Cortex of kidney (tissue), 1 donor: ENCODE measurements at places on chromosomes 12 and 14.

DNA sequence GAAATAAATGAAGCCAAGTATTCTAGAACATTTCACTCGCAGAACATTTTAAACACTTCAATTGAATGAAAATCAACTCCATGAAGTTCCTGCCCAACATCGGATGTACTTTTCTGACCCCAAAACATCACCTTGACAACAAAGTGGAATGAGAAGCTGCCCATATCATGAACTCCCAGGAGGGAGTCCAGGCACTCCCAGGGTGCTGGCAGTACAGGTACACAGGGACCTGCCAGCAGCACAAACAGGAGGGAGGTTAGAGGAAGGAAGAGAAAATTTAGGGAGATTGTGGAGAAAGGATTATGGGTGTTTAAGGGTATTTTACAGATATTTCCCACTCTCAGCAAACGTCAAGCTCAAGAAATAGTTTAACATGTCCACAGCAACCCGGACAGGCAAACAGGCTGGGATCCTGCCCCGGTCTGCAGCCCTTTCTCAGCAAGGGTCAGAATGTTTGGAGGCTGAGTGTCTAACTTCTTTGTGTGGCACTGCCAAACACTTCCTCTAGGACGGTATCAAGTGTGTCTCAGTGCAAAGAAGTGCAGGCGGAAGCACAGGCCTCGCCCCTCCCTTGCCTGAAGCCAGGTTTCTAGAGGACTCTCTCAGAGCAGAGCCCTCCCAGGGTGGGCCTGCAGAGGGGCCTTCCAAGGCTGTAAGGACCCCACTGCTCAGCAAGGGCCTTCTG is 72.2 kb downstream of the SETD3 start:
- no peak for DNase-seq

DNA sequence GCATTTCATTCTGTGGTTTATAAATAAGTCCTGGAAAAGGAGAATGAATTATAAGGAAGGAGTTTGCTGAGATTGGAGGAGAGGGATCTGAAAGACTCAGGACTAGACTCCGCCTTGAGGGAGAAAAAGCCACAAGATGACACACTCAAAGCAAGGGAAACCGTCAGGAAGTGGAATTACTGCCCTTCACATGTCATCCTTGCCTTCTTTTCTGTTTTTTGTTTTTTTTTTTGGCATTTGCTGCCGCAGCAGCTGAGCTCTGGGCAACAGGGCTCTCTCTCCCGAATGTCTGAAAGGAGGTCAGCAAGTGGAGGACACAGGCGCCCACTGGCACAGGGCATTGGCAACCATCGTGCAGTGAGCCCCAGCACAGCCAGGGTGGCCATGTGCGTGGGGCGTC is 344.9 kb downstream of the DPF3 start:
- no peak for DNase-seq

DNA sequence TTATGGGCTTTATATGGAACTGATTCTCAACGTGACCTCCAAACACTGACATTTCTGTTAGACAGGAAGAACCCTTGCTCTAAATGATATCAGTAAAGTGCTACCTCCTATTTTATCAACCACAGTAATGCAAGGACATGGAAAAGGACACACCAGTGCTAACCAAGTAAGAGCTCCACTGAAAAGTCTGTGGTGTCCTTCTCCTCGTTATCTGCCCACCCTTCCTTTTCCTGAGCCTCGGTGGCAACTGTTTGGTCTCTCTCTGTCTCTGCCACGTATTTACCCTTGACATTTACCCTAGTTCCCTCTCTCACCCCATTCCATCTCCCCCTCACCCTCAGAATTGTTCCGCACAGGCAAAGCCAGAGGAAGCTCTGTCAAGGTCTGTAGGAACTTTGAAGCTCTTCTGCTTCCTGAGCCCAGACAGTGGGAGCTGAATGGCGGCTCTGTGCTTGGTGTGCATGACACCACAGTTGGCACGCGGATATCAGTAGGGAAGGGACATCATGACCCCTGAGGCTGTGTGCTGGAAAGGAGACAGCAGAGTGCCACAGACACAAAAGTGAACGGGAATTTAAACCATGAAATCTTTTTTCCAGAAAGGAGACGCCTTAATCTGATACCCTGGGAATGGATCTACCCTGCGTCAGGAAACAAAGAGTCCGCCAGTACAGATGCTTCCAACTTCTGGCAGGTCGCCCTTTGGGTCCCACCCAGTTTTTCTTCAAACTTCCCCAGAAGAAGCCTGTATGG is 50.8 kb downstream of the NTN4 start:
- no peak for DNase-seq

- DNase-seq = no peak
These were observed 172.8 kb upstream of the NUDT4 start for GRCh38 chr12:93204896-93205295.

GRCh38 chr14:39469094-39469710 is 37.0 kb upstream of the FBXO33 start:
- no peak for DNase-seq

- DNase-seq = no peak
These were observed 545 bp downstream of the SMARCC2 start for GRCh38 chr12:56188778-56189098.

DNA sequence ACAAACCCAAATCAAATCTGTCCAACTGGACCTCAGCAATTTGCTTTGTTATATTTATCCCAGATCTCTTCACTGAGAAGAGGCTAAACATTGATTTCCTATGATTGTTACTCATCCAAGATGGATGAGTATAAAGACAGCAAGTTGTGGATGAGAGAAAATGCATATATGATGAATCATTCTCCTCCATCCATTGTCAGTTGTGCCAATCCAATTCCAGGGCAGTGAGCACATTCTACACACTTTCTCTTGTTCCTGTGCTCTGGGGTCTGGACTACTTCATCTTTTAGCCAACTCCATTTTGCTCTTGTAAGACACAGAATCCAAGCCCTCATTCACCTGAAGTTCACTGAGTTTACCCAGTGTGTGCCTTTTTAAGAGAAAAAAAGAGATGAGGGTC is 105.7 kb downstream of the GCH1 start:
- DNase-seq = no peak

DNA sequence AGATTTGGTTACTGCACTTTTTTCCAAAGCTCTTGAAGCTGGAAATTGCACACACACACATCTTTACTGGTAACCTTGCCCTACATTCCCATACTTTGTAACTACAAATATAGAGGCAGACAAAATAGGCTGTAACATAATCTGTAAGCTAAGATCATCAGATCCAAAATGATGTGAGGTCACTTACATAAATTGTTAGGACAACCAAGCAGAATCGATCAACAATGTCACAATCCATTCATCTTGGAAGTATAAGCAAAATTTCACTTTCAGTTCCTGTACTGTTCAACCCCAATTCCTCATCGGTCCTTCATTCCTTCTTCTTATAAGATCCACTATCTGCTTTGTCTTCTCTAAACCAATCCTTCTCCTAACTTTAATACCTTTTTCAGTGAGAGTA is 72.6 kb downstream of the EPS8 start:
- no peak for DNase-seq

DNA sequence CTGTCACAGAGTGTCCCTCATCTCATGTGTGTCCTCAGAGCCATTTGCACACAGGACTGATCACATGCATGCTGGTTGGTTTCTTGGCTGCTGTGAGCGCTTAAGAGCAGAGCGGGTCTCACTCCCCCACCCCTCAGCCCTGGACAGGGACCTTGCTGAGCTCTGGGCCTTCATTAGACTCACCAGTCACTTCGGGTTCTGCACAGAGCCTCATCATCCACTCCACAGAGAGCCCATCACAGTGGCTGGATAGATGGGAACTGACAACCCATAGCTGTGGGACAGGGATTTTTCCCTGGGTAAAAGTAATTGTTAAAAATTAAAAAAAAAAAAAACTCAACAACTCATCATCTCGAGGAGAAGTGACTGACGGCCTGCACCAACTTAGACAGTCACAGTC is 8.2 kb downstream of the GLRX5 start:
- no peak for DNase-seq

DNA sequence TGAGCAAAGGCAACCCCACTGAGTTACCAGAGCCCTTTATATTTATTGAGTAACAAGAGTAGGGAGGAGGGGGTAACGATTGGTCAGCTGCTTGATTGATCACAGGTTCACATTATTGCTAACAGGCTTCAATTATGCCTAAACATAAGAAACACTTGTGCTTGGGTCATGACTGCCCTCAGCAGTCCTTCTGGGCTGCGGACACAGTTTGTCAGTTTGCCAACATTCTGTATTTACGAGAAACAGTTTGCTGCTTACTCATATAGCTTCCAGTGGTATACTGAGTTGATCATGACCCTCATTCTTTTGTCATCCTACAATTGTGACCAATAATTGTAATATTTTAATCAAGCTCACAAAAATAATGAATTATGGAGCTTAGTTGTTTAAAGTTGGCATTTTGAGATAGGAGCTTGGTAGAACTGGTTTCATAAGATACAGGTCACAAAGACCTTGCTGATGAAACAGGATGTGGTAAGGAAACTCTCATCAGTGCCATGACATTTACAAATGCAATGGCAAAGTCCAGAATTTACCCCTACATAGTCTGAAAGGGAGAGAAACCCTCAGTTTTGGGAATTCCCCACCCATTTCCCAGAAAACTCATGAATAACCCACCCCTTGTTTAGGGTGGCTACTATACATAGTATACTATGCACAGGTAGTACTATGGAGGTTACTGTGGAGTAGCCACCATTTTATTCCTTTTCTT is 1421.0 kb upstream of the FLRT2 start:
- DNase-seq = no peak

DNA sequence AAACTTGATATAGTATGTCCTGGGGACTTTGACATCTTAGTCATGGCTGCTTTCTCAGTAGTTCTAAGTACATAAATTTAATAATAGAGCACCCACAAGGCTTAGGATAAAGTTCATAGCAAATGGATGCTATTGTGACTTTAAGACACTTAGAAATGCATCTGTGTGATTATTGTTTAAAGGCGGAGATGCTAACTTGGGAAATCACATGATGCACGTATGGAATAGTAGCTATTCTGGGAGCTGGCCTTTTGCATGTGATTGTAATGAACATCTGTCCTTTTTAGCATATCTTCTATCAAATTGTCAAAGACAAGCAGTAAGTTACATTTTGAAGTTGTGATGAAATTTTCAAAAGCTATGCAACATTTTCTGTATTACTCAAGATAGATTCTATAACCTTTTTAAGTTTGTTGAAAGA is 46.7 kb upstream of the ATP2A2 start:
- no peak for DNase-seq

GRCh38 chr12:94640134-94640928 is 10.0 kb downstream of the TMCC3 start:
- no peak for DNase-seq

GRCh38 chr14:94827711-94828447 is 58.0 kb upstream of the GSC start:
- DNase-seq = no peak

DNA sequence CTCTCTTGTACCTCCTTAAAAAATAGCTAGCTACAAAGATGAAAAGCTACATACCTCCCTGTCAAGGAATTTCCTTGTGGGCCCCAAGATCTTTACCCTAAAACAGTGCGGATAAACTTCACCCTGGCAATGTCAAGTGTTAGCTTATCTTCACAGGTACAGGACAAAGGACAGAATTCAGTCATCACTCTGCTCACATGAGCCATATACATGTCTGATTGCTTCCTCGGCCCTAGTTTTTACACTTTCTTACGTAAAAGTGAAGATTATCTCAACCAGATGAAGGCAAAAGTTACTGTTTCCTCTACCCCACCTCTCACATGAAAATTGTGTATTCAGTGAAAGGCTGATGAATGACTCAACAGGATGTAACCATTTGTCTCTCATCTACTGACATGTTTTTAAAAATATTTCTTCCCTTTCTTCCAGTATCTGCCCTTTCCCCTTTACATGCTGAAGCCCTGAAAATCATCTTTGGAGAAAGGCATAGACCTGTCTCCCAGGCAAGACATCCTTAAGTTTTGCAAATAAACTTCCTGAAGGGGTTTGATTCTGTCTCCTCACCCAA is 890.1 kb downstream of the GALC start:
- DNase-seq = no peak

DNA sequence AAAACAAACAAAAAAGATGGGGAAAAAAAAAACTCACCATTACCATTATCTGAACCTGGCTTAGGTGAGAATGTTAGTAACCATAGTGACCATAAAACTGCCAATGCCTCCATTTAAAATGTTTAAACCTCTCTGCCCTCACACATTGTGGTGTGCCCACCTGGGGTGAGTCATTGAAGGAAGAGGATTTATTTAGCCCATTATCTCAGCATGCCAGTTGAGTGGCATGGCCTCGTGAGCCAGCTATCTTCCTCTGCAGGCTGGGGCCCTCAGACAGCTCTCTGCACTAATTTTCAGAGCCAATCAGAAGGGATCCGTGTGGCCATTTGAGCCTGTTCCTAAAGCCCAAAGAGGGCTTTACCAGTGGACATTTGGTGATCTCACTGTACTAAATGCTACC is 81.8 kb upstream of the CCDC198 start:
- no peak for DNase-seq

DNA sequence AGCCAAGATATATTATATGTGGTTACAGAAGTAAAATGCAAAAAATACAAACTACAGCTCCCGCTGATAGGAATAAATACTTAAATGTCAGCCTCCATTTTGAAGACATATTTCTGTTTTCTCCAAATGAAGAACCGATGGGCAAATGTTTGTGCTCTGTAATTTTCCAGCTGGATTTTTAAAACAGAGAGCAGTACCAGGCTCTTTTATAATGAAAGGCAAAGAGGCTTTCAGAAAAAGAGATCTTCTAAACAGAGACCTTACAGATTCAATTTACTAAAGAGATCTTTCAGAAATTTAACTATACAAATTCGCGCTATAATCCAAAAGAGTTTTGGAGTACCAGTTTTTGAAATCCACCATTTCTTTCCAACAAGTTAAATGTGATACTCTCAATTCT is 19.9 kb downstream of the MAP4K5 start:
- no peak for DNase-seq

DNA sequence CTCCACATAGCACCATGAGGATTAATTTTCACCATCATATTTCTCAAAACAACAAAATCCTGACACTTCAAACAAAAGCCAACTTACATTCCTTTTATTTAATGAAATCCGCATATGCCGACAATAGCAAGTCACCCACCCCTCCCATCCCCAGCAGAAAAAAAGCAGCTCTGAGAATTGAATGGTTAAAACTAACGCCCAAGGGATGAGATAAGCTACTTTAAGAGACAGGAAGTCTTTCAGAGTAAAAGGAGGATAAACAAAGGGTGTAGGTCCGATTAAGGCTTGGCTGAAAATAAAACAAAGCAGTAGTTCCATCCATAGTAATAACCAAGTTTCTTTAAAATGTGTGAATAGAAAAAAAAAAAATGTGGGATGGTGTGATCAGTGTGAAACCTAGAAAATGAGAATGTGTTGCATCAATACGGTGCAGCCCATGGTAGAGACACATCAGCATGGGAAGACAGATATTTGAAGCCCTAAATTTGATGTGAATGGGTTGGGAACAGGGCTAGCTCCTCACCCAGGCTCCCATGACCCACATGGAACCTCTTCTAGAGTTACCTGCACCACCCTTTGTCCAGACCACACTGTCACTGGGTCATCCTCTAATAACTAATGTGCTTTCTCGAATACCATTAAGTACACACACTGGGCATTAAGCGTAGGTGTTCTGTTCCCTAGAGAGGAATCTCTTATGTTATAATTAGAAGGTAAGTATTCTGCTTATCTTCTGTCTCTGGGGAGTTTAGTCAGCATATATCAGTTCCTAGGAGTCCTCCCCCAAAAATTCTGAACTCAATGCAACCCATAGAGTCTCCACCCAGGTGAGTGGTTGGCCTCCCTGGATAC is 31.7 kb downstream of the RTRAF start:
- no peak for DNase-seq

GRCh38 chr12:15152456-15152855 is 68.8 kb downstream of the RERG start:
- DNase-seq = no peak

GRCh38 chr14:103084021-103084919 is at the start of gene LBHD2:
Gene LBHD2 (plus strand): TSS chr14:103084210. CDS start chr14:103086013, 1,803 bp downstream.
- no peak for DNase-seq

GRCh38 chr14:19917955-19918518 is 2.4 kb upstream of the OR4K5 start:
- DNase-seq = no peak
